ENCODE measurements at places on chromosomes 7 and 10.
A peak's percentile ranks its signal among the peaks of the same experiment; 100 is the strongest.

DNA sequence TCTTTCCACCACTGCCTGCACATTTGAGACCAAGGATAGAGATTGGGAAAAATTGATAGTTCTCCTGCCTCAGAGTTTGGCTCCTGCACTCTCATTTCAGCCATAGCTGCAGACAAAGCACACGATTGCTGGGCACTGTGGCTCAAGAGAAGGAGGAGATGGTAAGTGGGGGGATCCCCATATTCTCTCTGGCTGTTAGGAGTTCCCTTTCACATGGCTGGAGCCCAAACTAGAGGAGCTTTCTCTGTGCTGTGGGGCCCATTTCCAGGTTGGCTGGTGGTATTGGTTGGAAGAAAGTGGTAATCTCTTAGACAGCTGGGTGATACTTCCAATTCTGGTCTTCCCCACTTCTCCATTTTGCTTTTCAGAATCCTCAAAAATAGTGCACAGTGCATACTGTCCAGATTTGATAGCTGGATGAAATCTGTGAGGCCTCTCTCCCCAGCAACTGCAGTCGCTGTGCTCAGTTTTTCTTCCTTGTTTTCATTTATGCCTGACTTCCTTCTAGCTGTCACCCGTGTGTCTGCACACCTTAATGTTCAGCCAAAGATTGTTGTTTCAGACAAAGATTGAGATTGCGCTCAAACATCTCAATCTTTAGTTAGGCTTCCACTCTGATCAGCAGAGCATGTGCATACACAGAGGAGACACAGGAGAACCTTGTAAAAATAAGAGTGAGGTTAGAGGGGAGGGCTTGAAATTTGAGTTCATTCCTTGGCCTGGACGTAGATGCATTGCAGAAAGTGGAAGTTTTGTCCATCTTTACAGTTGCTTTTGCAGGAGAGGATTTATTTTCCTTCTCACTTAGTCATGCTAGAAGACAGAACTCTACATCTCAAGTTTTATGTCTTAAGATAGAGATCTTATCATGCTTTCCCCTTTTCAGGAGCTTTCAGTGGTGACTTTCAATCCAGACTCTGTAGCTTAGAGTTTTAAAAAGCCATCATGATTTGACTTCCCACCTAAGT lies 28.6 kb downstream of the RABGEF1 start:
- DNase-seq: no peak

GRCh38 chr10:80945264-80945880 lies 407.7 kb downstream of the SH2D4B start:
- DNase-seq: peak; percentile 30

DNA sequence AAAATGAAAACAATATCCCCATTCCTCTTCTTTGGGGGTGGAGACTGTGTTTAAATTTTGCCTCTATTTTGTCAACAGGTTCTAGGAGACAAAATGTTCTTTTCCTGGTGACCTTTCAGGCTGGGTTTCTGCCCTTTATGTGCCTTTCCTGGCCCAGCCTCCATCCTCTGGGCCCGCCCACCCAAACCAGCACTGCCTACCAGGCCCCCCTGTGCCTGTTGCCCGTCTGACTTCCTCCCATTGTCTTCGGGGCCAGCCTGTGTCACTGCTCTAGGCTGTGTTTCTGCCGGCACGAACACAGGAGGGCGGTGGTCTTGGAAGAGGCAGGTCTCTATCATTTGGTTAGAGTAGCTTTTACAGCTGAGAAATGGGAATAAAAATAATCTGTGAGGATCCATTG lies 13.9 kb downstream of the TSPAN14 start:
- no peak for DNase-seq

- no peak for DNase-seq
Measured at GRCh38 chr7:101302641-101303101, 18.9 kb downstream of the IFT22 start.

DNA sequence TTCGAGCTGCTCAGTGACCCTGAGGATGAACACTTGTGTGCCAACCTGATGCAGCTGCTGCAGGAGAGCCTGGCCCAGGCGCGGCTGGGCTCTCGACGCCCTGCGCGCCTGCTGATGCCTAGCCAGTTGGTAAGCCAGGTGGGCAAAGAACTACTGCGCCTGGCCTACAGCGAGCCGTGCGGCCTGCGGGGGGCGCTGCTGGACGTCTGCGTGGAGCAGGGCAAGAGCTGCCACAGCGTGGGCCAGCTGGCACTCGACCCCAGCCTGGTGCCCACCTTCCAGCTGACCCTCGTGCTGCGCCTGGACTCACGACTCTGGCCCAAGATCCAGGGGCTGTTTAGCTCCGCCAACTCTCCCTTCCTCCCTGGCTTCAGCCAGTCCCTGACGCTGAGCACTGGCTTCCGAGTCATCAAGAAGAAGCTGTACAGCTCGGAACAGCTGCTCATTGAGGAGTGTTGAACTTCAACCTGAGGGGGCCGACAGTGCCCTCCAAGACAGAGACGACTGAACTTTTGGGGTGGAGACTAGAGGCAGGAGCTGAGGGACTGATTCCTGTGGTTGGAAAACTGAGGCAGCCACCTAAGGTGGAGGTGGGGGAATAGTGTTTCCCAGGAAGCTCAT lies 1.1 kb downstream of the DDIT4 start:
- peak; percentile 72 for DNase-seq

DNA sequence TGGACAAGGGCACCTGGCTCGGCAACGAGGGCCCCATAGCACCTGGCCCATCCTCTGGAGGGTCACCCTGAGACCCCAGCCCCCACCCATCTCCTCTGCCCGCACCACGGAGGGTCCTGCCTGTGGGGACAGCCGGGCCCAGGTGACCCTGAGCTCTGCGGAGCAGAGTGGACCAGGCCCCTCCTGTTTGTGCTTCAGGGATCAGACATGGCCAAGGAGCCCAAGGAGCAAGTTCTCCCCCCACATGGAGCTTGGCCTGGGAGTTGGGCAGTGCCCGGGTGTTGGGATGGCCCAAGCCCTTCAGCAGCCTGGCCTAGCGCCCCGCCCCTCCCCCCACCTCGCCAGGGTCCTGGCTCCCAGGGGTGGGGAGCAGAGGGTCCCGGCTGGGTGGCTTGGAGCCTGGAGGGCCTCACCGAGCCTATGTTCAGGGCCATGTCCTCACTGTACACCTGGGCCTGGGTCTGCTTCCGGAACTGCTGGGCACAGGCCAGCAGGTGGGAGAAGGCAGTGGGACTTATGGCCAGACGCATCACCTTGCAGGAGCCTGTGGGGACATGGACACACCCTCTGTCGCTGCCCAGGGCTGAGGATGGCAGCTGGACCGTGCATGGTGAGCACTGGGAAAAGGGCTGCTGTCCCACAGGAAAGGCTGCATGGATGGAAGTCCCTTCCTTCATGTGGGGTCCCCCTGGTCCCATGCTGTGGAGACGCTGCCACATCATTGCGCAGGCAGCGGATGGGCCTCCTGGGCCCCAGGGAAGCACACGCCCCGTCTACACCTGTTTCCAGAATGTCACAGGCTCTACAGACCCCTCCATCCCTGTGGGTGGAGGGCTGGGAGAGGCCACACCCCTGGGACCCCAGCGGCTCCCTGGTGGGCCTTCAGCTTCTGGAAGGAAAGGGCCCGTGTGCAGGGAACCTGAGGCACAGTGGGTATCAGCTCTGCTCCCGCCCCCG lies 49.2 kb upstream of the NKX6-2 start:
- DNase-seq: peak; percentile 12

- no peak for DNase-seq
Measured at GRCh38 chr7:93964813-93965212, 39.3 kb downstream of the BET1 start.

DNA sequence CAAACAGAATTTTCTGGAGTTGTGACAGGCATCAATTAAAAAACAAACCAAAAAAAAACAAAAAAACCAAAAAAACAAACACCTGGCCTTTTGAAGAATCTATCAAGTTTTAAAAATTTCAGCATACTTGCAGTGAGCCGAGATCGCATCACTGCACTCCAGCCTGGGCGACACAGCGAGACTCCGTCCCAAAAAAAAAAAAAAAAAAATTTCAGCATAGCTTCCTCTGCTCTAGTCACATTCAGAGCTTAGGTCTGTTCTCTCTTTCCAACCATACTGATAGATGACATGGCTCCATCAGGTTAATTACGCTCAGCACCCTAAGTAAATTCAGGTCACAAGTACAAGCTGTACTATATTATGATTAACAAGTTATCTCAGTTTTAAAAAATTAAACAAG lies 3.1 kb downstream of the KBTBD2 start:
- DNase-seq: no peak

- DNase-seq: peak; percentile 50
Measured at GRCh38 chr7:10708447-10708846, 265.2 kb upstream of the PHF14 start.

DNA sequence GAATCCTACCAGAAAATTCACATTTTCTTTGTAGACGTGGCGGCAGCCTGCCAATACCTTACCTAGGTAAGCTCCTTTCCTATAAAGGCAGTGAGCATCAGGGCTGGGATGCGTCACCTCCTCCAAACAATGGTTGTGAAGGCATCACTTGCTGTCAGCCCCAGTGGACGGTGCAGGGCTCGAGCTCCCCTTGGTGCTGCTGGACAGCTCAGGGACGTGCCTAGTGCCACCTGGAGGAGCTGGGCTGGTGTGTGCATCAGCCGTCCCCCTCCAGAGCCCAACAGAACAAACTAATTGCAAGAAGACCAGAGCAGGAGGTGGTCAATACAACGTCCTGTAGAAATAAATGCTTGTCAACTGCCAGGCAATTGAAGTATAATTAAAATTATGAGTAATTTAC lies 517.5 kb upstream of the FOXK1 start:
- no peak for DNase-seq

DNA sequence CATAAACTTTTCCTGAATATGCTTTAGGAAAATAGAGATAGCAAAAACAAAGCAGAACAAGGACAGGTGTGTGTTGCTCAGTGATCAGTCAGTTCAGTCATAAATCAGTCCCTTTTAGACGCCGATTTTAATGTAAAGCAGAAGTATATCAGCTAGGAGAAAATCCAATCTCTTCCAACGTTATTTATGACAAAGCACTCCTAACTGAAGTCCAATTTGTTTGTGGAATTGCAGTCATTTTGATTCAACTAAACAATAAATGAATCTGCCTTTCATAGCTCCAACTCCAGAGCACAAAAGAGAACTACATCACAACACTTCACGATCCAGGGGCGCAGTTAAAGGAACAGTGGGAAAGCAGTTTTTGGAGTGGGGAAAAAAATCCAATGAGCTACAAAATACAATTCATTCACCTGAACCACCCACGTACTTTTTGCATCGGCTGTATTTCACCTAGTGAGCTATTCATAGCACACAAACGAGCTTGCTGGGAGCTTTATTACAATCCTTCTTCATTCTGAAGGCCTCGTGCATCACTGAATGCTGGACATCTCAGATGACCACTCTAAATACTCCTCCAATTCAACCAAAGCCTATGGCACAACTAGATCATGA lies 151.3 kb downstream of the LRRN3 start:
- DNase-seq: no peak

DNA sequence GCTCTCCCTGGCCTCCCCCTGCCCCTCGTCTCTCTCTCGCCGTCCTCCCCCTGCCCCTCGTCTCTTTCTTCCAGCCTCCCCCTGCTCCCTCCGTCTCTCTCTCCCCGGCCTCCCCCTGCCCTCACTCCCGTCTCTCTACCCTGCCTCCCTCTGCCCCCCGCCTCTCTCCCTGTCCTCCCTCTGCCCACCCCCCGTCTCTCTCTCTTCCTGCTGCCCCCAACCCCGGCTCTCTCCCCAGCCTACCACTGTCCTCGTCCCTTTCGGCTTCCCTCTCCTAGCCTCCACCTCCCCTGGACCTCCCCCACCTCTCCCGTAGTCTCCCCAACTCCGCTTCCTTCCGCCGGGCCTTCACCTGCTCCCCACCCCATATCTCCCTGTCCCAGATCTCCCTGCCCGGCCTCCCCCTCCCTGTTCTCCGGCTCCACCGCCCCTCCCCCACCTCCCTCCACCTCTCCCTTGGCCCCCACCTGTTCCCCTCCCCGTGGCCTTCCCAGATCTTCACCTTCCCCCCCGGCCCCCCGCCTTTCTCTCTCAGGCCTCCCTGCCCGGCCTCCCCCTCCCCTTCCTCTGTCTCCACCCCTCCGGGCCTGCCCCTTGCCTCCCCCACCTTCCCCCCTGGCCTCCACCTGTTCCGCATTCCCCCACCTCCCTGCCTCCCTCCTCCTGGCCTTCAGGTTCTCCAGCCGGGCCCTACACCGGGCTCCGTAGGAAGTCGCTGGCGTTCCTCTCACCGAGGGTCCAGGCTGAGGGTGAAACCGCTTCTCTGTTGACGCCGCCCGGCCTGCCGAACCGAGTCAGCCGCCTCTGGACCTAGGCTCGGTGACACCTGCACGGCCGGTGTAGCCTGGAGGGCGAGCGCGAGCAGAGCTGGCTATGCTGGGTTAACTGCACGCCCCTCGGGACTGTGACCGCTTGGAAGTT lies 1.2 kb downstream of the GET4 start:
- no peak for DNase-seq

- DNase-seq: no peak
Measured at GRCh38 chr7:157318015-157318706, 18.6 kb upstream of the DNAJB6 start.

- DNase-seq: peak; percentile 98
Measured at GRCh38 chr7:76201732-76202665, at the start of gene SRRM3. Gene SRRM3, plus strand, starts transcription at chr7:76201896. Its CDS starts 33,171 bp downstream, at chr7:76235067.

DNA sequence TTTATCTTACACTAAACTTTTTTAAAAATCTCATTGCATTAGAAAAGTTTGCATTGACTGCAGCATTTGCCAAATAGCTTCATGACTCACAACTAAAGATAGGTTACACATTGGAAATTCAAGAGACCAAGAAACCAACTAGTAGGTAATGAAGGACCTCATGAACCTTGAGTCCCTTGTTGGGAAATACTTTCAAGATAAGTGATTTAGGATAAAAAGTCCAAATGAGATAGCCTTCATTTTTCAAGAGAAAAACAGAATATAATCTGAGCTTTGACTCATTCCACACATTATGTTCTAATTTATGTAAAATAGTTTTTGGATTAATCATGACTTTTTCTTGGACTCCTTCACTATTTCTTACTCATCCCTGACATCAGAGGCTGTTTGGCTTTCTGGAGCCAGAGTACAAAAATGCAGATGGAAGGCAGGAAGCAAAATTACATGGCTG lies 13.1 kb upstream of the LIPF start:
- no peak for DNase-seq

- no peak for DNase-seq
Measured at GRCh38 chr10:17216901-17217395, 11.1 kb upstream of the VIM start.

- DNase-seq: no peak
Measured at GRCh38 chr7:50534690-50535290, 30.4 kb downstream of the DDC start.

DNA sequence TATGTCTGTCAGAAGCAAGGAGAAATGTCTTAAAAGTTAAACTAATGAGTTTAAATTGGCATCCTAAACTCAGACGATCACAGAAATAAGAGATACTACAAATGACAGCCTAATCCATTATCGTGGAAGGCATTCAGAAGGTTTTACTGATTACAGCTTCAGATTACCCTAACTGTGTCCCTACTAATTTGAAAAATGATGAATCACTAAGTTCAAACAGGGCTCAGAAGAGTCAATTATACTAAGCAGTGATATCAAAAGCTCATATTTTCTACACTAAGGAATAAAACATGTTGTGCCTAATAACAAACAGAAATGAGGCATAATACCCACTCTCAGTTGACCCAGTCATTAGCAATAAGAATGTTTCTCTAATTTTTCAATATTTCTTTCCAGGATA lies 152.0 kb upstream of the NRBF2 start:
- no peak for DNase-seq

All from D341Med (cell line).